ENCODE measurements at places on chromosomes 2 and 18.

DNA sequence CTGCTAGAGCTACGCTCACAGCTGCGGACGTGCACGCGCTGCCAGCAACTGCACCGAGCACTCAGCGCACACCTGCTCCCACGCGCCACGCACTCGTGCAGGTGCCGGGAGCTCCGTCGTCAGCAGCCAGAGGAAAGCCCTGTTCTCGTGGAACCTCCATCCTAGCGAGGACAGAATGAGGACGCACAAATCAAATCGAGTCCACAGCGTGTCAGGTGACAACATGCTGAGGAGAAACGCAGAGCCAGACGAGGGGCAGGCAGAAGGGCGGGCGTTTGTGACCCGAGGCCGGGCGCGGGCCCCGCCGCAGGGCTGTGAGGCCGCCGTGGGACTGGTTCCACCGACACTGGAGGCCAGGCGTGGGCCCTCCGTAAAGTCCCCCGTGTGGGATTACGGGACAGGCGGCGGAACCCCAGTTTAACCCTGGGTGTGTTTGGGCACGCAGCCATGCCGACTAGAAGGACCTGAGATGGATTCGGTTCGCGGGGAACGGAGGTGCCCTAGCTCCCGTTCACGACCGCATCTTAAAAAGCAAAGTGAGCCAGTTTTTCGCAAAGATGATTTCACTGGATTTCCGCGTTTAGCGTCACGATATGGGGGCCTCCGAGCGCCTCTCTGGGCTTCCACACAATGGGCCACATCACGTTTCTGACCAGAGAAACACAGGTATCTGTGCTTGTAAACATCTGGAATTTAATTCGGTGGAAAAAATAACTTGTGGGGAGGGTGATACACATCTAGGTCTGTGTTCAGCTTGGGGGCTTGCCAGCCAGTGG, 26.9 kb upstream of the ALKAL2 start:
- no peaks in the 10 kb centered on the region for H3K36me3 ChIP-seq
- no peak overlapping the region for H3K4me3 ChIP-seq
- no peak overlapping the region for H3K27ac ChIP-seq
- H3K4me1 ChIP-seq = peaks cover 9% of the 10 kb centered on the region

DNA sequence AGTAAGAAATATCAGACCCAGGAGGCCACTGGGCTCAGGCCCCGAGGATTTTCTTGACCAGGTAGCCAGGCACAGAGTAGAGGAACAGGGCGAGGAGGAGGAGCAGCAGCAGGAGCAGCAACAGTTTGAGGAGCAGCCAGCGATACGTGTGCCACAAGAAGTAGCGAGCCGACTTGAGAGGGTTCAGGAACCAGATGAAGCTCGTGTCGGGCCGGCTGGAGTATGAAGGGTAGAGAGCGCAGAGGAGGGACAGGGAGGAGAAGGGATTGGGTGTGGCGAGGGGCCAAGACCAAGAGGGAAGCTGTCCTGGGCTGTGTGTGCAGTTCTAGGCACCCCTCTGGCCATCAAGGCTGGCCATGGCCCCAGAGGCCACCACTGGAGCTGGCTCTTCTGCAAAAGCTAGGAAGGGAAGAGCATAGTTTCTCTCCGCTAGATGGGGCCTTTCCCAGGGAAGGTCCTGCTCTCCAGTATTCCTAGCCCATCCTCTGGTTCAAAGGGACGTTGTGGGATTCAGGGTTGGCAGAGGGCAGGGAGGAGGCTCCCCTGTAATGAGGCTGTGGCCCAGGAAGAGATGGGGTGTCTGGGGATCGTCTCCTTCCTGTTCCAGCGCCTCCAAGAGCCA, 17.8 kb downstream of the OTOF start:
- H3K36me3 ChIP-seq = no peaks in the 10 kb centered on the region
- no peaks in the 10 kb centered on the region for H3K4me1 ChIP-seq
- H3K27me3 ChIP-seq = no peaks in the 10 kb centered on the region
- no peak overlapping the region for H3K4me3 ChIP-seq
- no peak for DNase-seq

GRCh38 chr18:45817543-45817942, 7.9 kb upstream of the SIGLEC15 start:
- no peak overlapping the region for H3K27ac ChIP-seq
- no peak overlapping the region for H3K4me3 ChIP-seq
- peaks cover 8% of the 10 kb centered on the region for H3K27me3 ChIP-seq
- no peak for DNase-seq
- H3K36me3 ChIP-seq = no peaks in the 10 kb centered on the region

DNA sequence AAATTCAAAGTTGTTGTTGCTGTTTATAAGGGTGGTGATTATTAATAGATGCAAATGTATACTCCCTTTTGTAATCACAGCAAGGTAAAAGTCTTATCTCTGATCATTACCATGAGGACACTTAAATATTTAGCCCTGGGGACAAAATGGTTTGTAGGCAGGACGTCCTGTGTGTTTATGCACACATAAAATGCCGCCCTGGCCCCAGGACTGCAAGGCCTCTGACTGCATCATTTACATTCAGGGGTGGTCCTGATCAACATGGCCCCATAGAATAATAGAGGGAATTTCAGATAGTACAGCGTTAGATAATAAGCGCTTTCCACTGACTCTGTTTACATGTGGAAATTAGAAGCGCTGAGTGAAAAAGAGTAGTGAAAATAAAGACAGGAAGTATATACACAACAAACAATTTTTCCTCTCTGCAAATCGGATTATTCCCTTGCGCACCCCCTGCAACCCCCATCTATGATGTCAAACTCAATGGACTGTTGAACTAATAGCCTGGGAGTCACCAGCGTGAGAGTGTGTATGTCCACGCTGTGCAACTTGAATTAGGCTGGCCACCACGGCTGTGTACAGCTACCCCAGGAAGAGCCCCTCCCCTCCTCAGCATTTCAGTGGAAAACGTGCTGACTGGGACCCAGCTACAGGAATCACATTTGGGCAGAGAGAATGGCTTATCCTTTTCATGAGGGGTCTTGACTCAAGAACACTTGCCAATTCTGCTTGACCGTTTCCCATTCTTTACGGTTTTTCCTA, 291.5 kb downstream of the SOX11 start:
- H3K27me3 ChIP-seq = peaks cover 3% of the 10 kb centered on the region
- H3K4me3 ChIP-seq = no peak overlapping the region
- H3K4me1 ChIP-seq = no peaks in the 10 kb centered on the region
- H3K27ac ChIP-seq = no peak overlapping the region
- H3K36me3 ChIP-seq = no peaks in the 10 kb centered on the region

GRCh38 chr2:145740302-145740701, 1220.4 kb upstream of the ZEB2 start:
- no peak overlapping the region for H3K27ac ChIP-seq
- DNase-seq = peak; percentile 6
- H3K4me1 ChIP-seq = peaks cover 8% of the 10 kb centered on the region
- H3K4me3 ChIP-seq = no peak overlapping the region

GRCh38 chr18:21273568-21273967, 31.5 kb downstream of the GREB1L start:
- no peaks in the 10 kb centered on the region for H3K36me3 ChIP-seq
- H3K27ac ChIP-seq = no peak overlapping the region
- H3K27me3 ChIP-seq = peaks cover 7% of the 10 kb centered on the region

DNA sequence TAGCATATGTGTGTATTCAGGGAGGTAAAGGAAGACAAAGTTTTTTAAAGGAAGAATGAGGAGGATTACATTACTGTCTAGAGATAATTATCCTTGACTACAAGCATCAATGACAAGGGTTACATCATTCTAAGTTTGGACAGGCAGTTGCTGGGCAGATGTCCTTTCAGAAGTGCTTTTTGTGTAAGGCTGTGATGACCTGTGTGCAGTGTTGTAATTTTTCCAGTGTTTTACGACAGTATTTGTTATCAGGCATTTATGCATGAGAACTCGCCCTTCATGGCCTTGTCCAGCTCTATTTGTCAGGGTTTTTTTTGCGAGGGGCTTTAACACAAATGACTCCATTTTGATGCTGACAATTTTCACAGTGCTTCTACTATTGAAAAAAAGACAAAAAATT, 658.3 kb upstream of the NXPH2 start:
- H3K36me3 ChIP-seq = no peaks in the 10 kb centered on the region
- H3K4me1 ChIP-seq = no peaks in the 10 kb centered on the region
- no peak for DNase-seq
- no peak overlapping the region for H3K27ac ChIP-seq

DNA sequence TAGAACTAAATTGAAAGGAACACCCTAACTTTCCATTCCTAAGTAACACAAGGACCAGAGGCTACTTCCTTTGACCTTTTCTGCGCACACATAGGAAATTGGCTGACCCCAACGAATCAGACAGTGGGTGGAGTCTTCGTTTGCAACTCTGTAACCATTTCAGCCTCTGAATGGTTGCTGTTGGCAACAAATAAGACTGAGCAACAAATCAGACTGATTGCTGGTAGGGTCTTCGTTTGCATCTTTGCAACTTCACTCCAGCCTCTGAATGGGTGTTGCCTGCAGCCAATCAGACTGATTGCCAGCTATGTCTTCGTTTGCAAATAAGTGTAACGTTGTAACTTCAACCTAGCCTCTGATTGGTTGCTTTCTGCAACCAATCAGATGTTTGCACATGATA, 34.6 kb downstream of the USP40 start:
- H3K27ac ChIP-seq = no peak overlapping the region
- H3K4me3 ChIP-seq = no peak overlapping the region
- no peaks in the 10 kb centered on the region for H3K27me3 ChIP-seq
- peaks cover 11% of the 10 kb centered on the region for H3K36me3 ChIP-seq

DNA sequence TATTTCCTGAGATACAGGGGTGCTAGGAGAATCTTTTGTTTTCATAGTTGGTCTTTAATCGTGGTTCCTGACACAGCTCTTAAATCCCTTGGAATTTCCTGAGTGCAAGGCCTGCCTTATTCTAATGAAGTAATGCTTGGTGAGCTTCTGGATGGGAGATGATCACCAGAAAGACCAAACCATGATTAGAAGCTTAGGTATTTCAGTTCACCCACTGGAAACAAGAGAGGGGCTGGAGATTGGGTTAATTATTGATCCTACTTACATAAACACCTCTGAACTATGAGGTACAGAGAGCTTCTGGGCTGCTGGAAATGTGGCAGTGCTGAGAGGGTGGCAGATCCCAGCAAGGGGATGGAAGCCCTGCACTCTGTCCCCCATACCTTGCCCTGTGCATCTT, 406.8 kb downstream of the THSD7B start:
- no peaks in the 10 kb centered on the region for H3K36me3 ChIP-seq
- H3K27ac ChIP-seq = no peak overlapping the region
- H3K4me1 ChIP-seq = no peaks in the 10 kb centered on the region
- DNase-seq = no peak

- peaks cover 51% of the 10 kb centered on the region for H3K4me1 ChIP-seq
- peak overlapping the region; percentile 99 for H3K27ac ChIP-seq
- peak overlapping the region; percentile 11 for H3K4me3 ChIP-seq
- H3K36me3 ChIP-seq = peaks cover 27% of the 10 kb centered on the region
- no peaks in the 10 kb centered on the region for H3K27me3 ChIP-seq
- no peak for DNase-seq
These were observed 38.3 kb upstream of the WIPF1 start for GRCh38 chr2:174635776-174636404.
